ENCODE measurements at places on chromosomes 16 and 17.
A peak's percentile ranks its signal among the peaks of the same experiment; 100 is the strongest.

GRCh38 chr17:39653662-39654331, 11.4 kb upstream of the TCAP start:
- peak; percentile 82 for DNase-seq

GRCh38 chr16:89269805-89270665, 52.5 kb downstream of the ZNF778 start:
- DNase-seq = no peak

DNA sequence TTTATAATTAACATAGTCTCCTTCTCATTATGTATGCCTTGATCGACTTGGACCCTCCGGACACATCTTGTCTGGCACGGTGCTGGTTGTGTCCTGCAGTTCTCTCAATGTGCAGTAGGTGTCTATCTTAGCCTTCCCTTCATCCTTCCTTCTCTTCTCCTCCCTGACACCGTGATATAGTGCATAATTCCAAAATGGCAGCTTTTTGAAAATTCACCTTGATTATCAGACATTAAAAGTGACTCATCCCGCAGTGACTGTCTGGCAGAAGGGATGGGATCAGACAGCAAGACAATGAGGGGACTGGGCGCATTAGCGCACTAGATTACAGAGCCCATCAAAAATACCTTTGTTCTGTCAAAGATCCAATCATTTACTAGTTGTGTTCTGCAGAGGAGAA, 70.0 kb upstream of the PMFBP1 start:
- DNase-seq = no peak

GRCh38 chr17:42122371-42123303, at the start of gene HSPB9:
Gene HSPB9, plus strand, starts transcription at chr17:42122804. Its CDS starts 47 bp downstream, at chr17:42122851.
- DNase-seq = no peak

DNA sequence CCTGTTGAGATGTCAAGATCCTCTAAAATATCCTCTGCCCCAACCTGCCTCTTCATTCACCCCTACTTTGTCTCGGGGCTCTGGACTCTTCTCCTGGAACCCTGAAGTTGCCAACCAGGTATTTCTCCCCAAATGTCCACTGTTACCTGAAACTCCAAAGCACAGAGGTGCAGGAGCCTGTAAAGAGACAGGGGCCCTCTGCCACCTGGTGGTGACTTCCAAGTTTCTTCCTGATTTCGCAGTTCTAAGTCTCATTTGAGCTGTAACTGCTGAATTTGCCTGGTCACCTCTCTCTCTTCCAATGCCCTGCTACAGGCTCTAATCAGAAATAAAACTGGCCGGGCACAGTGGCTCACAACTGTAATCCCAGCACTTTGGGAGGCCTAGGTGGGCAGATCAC, 77.1 kb upstream of the RCVRN start:
- no peak for DNase-seq

DNA sequence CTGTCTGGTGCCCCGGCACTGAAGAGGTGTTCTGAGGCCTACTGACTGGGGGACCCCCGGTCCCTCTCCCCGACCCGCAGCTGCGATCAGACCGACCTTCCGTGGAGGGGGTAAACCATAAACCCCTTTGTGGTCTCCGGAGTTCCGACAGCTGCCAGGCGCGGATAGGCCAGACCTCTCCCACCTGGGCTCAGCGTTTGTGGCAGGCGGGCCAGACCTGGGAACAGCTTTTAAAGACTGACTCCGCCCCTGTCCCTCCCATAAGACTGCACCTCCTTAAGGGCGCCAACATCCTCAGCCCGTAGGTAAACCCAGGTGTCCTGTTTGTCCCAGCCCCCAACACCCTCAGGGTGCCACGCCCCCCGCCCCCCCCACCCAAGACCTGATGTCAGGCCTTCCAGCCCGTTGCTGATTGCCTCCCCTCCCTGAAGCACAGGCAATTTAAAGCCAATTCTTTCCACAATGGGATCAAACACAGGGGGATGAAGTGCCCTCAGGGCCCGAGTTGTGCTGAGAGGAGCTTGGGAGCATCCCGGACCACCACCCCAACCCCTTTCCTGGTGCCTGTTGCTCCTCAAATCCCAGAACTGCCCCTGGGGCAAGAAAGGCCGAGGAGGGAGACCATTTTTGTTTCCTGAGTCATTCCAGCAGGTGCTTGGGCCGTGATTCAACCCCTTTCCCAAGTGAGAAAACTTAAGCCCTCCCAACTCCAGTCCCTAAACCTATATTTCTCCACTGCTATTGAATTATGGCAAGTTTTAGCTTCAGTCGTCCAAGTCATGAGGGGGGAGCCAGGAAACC, at the start of gene SOX15:
Gene SOX15, minus strand, starts transcription at position 204 of the 801 bp plus-strand sequence. CDS start 418 bp downstream, outside the sequence.
- no peak for DNase-seq

- DNase-seq = no peak
These were observed 151.5 kb downstream of the KCNJ2 start for GRCh38 chr17:70320673-70321345.

DNA sequence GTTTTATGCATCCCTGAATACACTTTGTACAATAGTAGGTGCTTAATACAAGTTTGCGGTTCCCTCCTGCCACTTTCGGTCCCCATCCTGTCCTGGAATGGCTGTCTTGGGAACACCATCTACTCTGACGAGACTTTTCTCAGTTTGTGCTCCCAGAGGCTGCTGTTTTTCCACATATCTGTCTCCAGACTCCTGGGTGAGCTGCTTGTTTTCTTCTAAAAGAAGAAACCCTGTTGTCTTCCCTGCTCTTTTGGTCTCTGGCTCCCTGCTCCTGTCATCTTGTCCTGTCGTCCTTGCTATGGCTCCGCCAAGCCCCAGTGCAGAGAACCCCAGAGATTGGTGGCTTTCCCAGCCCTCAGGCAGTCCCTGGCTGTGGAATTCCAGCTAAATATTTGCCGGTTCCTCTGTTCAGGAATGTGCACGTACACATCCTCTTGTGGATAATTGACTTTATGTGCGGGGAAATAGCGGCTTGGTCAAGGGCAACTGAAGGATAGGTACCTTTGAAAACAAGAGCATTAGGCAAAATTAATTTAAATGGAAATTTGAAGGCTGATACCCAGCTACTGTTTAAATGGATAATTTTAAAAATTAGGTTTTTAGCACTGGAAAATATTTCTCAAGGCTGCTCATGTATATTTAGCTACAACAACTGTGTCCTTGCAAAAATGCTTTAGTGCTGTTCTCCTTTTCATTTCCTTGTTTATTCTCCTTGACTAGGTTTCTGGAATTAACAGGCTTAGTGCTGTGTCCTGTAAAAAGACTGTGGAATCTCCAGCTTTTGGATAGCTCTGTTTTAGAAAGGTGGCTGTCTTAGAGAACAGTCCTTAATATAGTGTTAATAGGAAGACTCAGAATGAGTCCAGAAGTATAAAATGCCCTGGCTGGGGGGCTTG, 50.2 kb upstream of the SLC12A3 start:
- DNase-seq = no peak

DNA sequence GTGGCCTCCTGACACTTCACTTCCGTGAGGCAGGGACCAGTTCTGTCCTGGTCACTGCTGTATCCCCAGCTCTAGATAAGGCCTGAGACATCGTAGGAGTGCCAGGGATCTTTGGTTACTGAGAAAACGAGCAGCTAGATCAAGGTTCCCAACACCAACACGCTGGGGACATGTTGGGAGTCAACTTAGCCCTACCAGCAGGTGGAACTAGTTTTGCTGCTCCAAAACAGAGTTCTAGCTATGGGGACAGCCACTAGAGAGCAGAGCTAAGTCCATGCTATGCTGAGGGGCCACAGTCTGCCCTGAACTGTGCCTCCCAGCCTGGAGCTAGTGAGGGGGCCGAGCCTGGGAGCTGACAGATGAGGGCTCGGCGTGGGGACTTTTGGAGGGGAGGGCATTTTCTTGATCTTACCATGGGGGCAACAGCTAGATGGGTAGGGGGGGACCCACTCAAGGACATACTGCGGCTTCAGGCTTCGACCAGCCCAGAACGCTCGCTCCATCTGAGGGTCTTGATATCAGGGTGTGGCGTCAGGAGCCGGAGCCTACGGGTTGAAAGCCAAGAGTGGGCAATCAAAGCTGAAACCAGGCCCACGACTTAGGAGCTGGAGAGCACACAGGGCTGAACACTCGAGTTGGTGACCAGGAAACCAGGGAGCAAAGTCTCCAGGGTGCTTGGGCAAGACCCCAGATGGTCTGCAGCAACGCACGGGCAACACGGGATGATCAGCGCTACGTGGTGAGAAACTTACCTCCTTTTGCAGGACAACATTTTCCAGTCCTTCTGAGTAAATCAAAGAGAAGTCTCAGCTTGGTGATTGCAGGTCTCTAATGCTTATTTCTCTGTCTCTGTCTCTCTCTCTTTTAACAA, 13.4 kb downstream of the SNX20 start:
- no peak for DNase-seq

GRCh38 chr16:81410643-81411293, 33.8 kb upstream of the CMIP start:
- no peak for DNase-seq

GRCh38 chr17:74161503-74161875, 42.0 kb upstream of the RPL38 start:
- no peak for DNase-seq

- DNase-seq = no peak
These were observed 111.1 kb downstream of the SDK2 start for GRCh38 chr17:73533127-73533526.
